ENCODE measurements at places on chromosomes 2 and 18.

DNA sequence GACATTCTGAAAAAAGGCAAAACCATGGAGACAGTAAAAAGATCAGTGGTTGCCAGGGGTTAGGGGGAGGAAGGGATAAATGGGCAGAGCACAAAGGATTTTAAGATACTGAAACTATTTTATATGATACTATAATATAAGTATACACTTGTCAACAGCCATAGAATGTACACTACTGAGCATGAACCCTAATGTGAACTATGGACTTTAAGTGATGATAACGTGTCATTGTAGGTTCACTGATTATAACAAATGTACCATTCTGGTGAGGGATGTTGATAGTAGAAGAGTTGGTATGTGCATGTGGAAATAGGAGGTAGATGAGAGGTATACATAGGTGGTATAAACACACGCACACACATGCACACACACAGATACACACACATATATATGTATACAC lies 241.6 kb downstream of the NOL4 start:
- no peak for DNase-seq

DNA sequence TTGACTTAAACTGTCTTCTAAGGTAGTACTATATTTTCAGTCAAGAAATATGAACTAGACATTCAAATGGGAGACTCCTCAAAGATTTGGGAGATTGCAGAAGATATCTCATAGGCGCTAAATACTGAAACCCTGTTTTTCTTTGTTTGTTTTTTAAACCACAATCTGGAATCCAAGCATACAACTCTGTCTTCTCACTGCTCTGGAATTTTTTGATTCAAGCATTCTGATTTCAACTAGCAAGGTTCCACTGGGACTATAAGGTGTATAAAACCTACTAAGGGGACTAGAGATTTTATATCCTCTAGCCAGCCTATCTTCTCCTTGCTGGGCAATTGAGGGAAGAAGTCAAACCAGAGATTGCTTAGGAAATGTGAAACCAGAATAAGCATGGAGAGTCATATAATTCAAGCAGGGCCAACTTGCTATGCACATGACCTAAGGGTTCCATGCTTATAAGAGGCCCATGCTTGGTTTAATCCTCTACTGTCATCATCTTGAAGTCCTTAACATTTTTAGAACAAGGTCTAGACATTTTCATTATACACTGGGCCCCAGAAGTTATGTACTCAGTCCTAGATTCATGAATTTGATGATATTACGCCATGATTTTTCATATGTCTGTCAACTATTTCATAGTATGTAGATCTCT lies 405.5 kb downstream of the PARD3B start:
- no peak for DNase-seq

DNA sequence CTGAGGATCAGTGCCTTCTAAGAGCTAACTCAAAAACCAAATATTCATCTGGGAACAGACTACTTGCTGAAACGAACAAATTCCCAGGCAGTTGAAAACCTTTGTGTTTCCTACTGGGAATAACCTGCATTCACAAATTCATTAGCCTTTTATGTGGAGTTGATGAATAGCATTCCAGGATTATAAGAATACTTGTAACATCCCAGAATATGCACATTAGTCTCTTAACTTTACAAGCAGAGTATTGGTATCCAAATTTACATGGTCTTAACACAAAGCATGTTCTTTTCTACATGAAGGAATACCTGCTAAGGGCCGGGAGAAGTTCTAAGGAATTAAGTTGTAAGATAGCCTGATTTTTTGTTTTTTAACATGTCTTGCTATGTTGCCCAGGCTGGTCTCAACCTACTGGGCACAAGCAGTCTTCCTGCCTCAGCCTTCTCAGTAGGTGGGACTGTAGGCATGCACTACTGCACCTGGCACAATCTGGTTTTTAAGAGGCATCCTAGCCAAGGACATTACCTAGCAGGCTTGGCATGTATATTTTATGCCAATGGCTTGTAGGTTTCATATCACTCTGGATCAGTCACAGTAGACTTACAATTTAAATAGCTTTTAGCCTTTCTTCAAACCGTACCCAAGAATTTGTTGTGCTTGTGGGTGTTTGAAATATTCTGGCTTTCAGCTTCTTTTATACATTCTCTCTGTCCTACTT lies 50.7 kb downstream of the MGAT5 start:
- no peak for DNase-seq

DNA sequence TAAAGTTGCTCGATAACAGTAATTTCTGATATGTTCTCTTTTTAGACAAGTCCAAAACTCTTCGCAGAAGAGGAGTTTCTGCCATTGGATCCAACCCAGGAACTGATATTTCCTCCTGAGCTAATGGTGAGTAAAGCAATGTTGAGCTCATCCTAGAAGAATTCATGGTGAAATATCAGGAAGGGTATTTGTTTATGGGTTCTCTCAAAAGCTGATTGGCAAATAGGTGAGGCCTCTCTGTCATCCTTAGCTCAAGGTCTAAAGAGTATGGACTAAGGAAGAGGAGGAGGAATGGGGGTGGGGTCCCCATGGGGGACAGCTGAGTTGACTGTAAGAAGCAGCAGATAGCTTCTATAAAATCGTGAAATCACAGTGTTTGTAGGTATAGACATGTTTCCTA lies 18.2 kb downstream of the AOX1 start:
- DNase-seq = no peak

DNA sequence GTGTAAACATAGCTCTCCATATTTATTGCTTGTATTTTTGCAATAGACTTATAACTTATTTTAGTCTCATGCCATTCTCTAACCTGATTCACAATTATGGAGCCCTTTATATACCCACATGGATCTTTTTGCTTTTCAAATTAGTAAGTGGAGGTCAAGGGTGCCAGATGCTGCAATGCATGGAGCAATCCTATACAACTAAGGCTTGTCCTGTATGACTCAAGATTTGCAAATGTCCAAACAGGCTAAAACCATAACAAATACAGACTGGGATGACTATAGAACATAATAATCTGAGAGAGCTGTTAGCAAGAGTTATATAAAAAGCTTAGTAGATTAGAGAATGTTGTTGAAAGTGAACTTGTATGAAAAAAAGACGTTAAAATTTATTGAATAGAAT lies 690.4 kb upstream of the NRXN1 start:
- no peak for DNase-seq

GRCh38 chr2:47890711-47891368 lies 15.5 kb downstream of the FBXO11 start:
- DNase-seq = no peak

DNA sequence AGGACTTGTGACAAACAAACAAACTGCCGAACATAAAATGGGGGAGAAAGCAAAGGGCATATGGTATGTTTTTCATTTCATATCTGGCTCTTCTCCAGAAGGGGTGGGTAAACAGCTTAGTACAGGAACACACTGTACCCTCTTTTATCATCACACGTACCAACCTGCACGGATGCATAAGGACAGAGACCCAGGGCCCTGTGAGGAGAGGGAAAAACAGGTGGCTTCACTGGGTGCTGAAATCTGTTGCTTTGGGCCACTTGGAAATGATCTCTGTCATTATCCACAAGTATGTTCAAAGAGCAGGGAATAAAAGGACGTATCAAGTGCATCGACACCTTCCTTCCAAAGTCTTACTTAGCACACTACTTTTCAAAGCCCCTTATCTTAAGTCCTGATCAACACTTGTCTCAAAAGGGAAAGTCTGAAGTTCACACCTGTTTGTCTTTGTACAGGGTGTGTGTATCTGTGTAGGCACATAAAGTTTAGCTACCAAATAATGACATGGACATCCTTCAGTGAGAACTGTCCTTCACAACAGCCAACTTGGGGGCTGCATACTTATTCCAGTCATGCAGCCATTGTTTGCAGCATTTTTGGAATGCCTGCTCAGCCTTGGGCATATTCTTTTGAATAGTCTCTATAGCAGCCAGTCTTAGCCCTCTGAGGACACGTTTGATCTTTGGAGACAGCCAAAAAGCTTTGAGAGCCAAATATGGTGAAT lies 60.6 kb downstream of the IRS1 start:
- no peak for DNase-seq

DNA sequence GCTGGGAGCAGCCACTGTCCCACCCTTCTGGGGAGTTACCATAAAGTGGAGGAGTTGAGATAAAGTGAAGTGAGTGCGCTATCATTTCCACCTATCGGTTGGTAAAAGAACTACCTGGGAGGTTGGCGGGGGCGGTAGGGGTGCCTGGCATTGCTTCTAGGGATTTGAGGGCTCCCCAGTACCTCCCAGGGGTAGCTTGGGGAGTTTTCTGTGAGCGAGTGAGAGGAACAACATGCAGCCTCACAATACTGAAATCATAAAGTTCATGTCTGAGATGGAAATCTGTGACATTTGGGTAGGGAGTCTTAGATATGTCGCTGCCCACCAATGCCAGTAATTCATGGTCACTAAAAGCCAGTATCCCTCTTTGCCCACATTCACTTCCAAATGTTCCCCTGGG lies 68.7 kb downstream of the PRKCE start:
- DNase-seq = no peak

- no peak for DNase-seq
These were observed 2.7 kb downstream of the CHAC2 start for GRCh38 chr2:53770264-53770663.

DNA sequence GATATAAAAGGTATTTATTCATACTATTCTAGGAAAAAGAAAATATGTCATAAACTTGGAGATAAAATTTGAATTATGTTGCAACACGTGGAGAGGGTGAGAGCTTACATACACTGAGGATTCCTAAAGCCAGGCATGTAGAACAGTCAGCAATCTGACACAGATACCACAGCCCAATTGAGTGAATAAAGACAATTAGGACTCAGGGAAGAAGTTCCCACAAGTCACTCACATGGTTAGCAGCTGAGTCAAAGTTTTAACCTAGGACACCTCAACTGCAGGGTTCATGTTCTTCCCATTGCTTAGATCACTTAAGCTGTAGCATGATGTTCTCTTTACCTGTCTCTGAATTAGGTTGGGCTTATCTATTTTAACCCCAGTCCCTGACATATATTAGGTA lies 189.5 kb downstream of the CMPK2 start:
- DNase-seq = no peak

DNA sequence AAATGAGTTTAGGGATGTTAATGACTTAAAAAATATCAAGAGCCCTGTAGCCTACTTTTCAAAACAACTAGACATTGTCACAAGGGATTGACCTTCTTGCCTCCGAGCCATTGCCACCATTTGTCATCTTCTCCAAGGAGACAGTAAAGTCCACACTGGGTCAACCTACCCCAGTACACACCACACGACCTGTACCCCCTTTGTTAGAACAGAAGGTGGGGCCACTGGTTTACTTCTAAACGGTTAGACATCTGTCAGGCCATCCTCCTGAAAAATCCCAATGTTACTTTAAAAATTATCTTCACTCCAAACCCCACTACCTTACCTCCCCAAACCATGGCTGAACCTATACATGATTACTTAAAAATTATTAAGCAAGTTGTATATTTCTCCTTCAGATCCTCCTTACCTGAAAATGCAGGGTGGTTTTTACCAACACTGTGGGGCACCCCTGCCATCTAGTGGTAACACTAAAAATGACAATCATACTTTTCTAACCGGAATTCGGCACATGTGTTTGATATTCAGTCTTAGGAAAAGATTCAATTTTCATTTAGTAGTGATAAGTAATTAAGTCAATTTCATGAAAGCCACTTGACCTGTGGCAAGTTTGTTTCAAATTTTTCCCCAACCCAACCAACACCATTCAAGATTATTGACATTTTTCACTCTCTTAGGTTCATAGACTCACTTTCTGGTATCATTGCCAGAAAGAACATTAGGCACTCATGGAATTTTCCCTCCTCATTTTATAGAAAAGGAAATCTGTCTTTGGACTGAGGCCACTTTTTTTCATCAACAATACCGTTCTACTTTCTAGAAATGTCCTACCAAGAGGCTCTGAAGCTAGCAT lies 265.3 kb upstream of the PKDCC start:
- peak; percentile 9 for DNase-seq

GRCh38 chr18:37712776-37713175 lies 147.2 kb upstream of the CELF4 start:
- DNase-seq = no peak

DNA sequence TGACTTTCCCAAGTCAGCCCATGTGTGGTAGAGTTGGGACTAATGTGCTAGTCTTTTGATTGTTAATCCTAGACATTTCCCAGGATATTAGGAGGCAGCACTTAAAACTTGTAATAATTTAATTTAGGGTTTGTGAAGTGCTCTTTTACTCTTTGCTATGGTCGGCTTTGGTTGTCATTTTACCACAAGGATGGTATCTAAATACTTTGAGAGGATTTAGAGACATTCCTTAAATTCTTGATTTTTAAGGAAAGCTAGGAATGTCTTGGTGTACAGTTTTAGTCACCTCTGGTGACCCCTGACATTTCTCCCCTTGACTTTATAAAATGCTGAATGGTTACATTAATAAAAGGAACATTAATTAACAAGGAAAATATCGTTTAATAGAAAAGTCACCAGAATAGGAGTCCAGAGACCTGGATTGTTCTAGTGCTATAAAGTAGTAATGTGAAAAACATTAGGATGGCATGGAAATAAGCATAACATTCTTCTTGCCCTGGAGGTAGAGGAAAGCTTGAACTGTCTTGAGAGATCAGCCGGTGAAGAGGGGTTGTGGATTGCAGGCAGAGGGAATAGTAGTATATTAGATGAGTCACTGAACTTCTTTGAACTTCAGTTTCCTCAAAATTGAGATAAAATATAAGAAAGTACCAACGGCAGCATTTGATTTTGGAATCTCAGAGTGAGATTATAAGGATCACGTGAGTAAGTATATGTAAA lies 209.2 kb downstream of the MCFD2 start:
- no peak for DNase-seq

DNA sequence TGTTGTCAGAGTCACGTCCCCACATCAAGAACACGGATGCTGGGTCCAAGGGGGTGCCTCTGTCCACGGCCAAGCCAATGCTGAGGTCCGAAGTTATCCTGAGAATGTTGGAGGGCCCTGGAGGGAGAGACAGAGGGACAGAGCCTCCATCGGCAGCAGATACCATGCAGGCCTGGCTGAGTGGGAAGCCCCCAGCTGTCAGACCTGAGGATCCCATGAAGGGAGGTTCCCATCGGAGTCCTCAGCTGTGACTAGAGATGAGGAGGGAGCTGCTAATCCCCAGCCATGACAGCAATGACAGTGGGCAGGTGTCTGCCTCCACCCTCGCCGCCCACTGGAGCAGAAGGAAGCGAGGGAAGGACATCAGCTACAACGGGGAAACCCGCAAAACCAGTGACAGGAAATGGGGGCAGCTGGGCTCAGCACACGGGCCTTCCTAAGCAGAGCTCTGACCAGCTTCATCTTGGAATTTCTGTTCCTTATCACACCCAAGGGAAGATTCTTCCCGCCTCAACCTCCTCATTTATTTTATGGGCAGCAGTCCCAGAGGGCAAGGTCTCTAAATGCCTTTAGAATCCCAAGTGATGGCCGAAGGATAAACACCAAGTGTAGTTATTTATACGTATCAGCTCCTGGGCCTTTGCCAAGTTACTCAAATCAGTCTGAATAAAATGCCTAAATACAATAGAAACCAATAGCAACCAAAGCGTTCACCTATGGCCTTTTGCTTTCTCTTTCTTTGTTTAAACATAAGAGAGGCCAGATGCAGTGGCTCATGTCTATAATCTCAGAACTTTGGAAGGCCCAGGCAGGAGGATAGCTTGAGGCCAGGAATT lies 32.2 kb downstream of the FAM178B start:
- no peak for DNase-seq

All from NCI-H2171 (cell line).